SW 1271 (cell line): ENCODE measurements at places on chromosomes 1 and 21.

DNA sequence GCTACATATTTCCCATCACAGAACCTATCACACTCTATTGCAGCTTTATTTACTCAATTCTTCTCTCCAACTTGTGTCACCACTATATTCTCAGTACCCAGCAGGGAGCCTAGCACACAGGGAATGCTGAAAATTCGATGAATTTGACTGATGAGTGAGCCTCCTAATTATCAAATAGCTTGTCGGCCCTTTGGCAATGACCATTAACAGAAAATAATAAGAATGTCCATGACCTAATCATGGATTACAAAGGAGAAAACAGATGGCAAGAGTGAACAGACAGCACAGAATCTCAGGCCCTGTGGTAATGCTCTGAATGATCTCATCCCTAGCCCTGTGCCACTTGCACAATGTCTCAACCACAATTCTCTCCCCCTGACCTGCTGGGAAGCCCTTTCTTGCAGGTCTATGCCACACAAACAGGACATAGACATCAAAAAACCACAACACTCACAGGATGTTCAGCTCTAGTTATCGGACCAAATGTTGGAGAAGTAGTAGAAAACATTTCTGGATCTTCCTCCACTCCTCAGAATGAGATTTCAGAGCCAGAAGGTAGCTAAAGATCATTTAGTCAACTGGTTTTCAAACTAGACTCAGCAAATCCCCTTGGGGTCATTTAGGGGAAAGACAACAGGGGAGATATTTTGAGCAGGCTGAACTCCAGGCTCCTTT lies 68.4 kb downstream of the LUZP1 start:
- peak; percentile 61 for DNase-seq

DNA sequence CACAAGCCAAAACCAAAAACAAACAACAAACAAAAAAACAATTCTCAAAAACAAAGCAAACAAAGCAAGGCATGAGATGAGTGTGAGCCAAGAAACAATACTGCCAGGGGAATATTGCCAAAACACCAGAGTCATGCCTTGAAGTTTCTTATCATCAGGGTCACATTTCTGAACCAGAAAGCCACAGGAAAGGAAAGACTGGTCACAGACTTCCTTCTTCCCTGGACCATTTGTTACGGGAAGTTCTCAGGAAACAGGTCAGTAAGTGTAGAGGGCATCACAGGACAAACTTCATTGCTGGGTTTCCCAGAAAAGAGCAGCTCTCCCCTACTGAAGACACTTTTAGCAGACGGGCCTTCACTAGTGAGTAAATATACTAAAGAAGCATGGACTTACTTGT lies 191.2 kb downstream of the GABPA start:
- DNase-seq: no peak

DNA sequence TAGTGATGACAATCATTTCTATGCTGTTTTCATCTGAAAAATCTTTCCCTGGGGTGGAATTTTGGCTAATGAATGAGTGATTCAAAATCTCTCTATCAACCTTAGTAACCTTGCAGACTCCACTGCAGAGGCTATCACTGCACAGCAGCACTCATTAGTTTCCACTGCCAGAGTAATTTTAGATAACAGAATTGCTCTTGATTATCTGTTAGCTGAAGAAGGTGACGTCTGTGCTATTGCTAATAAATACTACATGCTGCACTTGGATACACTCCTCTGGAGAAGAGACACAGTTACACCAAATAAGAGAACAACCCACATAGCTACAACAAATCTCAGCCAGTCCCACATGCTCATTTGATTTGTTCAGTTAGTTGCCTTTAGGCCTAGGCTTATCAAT lies 1348.4 kb downstream of the NCAM2 start:
- no peak for DNase-seq

GRCh38 chr1:33271666-33272505 lies 15.6 kb downstream of the ZNF362 start:
- DNase-seq: no peak

- no peak for DNase-seq
Measured at GRCh38 chr1:16491056-16491675, 22.9 kb downstream of the RNU1-1 start.

DNA sequence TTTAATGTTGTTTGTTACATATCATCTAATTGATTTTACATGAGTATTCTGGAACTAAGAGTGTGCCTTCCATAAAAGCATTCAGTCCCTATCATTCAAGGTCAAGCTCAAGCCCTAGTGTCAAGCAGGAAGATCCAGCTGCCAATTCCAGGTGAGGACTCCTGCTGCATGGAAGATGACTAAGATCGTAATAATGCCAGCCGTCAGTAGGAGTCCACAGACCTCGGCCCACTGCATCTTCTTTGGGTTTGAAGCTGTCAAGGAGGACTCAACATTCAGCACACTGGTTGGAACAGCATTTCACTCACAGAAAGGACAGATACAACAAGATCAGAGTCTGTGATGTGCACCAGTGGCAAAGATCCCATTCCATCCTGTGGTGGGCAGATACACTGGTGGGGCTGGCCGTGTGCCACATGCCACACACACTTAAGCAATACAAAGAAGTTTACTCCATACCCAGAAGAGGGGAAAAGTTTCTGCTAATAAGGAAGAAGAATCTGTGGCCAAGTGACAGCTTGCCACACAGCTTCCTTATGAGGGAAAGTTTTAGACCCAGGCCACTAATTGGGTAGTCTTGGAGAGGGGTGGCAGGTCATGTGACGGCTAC lies 160.4 kb downstream of the PIK3R3 start:
- DNase-seq: no peak

- DNase-seq: peak; percentile 54
Measured at GRCh38 chr1:154324669-154325582, at the start of gene ATP8B2. Gene ATP8B2, plus strand, starts transcription at chr1:154325525. Its CDS starts 2,617 bp downstream, at chr1:154328142.

DNA sequence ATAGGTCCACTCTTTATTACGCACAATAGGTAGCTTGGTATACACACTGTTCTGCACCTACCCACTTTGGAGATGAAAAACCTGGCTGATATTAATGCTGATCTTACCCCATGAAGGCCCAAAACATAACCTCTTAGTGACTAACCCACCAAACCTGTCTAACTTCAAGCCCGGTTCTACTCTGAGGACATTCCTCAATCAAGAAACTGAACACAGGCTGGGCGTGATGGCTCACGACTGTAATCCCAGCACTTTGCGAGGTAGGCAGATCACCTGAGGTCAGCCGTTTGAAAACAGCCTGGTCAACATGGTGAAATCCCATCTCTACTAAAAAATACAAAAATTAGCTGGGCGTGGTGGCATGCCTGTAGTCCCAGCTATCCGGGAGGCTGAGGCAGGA lies 50.5 kb downstream of the EYA3 start:
- no peak for DNase-seq

DNA sequence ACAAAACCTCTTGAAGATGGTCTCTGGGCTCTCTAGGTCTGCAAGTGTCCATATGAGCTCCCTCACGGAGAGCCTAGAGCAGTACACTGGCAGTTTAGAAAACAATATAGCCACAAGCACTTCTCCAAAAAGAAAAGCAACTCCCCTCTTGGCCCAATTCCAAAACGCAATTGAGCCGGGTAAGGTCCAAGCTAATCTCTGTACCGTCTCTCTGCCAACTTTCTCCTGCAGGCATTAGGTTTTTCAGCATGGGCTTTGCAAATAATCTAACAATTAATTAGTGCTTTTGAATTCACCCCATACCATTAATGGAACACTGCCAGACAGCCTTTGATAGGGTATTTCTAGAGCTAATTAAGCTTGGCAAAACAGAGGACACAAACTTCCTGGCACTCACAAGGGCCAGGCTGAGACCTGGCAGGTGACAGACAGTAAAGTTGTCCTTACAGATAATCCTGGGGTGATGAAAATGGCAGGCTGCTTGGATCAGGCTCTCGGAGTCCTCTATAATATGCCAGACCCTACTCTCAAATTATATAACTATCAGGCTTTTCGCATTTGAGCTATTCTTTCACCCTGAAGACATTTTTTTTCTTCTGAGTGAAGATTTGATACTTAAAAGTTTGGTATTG lies 39.8 kb downstream of the TGFBR3 start:
- no peak for DNase-seq

GRCh38 chr1:204997591-204998355 lies 45.2 kb upstream of the CNTN2 start:
- no peak for DNase-seq

- no peak for DNase-seq
Measured at GRCh38 chr1:48215889-48216288, 6.6 kb upstream of the SLC5A9 start.

- peak; percentile 55 for DNase-seq
Measured at GRCh38 chr1:172638885-172639831, 19.7 kb upstream of the FASLG start.

GRCh38 chr1:159869173-159869572 lies 6.7 kb upstream of the VSIG8 start:
- DNase-seq: no peak

DNA sequence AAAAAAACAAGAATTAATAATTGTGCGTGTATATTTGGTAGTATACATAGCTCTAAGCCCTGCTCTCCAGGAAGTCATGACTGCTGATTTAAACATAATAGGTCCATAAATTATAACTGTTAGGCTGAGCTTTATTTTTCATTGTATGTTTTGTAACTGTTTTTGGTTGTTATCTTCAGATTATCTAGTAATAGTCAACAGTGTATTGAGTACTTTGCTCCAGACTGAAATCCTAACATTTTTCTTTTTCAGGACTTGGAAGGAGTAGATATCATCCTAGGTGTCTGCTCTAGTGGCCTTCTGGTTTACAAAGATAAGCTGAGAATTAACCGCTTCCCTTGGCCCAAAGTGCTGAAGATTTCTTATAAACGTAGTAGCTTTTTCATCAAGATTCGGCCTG lies 90.9 kb downstream of the TMEM200B start:
- DNase-seq: no peak

DNA sequence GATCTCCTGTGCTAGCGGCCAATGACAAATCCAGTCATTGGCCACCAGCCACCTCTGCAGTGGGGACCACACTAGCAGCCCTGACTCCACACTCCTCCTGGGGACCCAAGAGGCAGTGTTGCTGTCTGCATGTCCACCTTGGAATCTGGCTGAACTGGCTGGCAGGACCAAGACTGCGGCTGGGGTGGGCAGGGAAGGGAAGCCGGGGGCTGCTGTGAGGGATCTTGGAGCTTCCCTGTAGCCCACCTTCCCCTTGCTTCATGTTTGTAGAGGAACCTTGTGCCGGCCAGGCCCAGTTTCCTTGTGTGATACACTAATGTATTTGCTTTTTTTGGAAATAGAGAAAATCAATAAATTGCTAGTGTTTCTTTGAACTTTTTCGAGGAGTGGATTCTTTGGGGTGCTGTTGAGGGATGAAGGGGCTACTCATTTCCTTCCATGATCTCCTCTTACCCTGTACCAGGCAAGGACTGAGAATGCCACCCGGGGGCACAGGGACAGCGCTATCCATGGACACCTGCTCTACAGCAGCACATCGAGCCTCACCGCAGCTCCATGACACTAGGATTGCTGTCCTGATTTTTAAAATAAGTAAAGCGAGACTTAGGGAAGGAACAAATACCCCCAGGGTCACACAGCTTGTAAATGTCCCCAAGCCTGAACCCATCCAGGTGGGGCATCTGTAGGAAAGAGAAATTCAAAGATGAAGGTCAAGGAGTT lies 44.7 kb downstream of the TNNT2 start:
- DNase-seq: no peak

DNA sequence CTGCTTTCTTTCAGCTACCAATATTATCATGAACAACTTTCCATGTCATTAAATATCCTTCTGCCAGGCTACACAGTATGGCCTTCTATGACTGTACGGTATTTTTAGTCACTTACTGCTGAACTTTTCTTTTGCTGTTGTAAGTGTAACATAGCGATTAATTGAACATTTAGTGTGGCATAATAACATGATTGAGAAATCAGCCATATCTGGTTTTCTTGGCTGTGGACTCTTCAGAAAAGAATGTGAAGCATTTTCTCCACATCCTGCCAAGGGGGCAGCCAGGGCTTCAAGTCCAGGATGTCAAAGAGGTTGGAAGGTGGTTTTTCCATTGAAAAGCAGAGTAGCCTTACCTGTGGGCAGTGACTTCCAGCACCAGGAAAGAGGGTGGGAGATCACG lies 8.8 kb upstream of the AHCYL1 start:
- DNase-seq: peak; percentile 24

DNA sequence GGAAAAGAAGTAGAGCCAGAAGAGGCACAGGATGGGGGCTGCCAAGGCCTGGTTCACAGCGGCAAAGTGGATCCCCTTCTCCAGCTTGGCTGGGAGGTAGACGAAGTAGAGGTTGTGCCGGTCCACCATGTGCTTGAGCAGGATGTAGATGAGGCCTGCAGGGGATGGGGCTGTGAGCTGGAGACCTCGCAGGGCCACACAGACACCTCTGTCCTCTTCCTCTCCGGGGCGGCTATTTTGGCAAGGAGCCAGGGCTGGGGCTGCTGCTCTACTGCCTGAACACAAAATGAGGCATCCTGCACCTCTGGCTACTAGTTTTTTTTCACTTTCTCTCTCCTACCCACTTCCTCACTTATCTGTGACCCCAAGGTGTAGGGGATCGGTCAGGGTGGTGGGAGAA lies 32.3 kb downstream of the TMEM63A start:
- DNase-seq: no peak

DNA sequence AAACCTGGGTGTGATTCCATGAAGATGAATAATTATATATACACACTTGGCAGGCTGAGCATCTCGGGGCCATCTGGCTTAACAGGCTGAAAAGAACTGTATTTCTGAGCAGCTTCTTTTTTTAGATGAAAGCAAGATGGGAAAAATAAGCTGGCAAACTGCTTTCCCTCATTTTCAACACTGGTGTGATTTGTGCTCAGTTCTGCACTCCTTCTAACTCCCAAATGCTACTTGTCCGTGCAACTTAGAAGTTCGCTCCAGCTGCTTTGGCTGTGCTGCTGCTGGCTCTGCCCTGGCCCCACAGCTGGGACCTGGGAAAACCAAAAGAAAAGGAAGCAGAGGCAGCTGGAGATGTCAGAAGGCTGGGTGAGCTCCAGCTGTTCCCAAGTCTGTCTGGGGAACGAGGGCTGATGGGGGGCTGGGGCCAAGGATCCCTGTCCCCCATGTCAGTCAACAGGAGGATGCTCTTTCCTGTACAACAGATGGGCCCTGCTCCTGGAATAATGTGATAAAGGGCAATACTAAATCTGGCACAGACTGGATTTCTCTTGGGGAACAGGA lies 44.9 kb downstream of the PAFAH2 start:
- DNase-seq: no peak

- DNase-seq: no peak
Measured at GRCh38 chr1:67847466-67847865, 14.2 kb upstream of the GNG12 start.

DNA sequence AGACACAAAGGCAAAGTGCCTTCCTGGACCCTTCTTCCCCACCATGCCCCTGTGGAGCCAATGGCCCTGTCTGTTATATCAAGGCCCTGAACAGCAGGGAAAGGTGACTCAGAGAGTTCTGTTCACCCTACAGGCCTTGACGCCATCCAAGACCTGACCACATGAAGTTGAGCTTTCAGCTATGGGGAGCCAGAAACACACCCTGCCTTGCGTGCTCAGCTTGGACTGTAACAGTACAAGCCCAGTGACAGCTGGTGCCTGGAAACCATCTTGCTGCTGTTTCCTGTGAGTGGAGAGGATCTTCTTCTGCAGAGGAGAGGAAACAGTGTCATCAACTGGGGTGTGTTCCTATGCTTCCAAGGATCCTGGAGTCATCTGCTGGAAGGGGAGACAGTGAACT lies 165.0 kb upstream of the IRF2BP2 start:
- DNase-seq: no peak
